ENCODE measurements at places on chromosomes 6 and 20. TPM values are rescaled to one million over a fixed set of nuclear protein-coding genes. Genes with fewer than 3 reads are reported as not detected.

The GRIK2 gene
- total RNA-seq, result 9.6 TPM

The LAMA2 gene
- 14.1 TPM for total RNA-seq

The SLC17A9 gene
- 28.8 TPM for total RNA-seq

The ALDH8A1 gene
- 3.8 TPM for total RNA-seq

The PRL gene
- total RNA-seq, result not detected

The NFATC2 gene
- 0.59 TPM for total RNA-seq

The SLC22A3 gene
- 142 TPM for total RNA-seq

The CAGE1 gene
- total RNA-seq, result not detected

The THBS2 gene
- total RNA-seq, result 1,449 TPM

The ESF1 gene
- total RNA-seq, result 14.0 TPM

The PTCRA gene
- total RNA-seq, result not detected

The LTB gene
- not detected for total RNA-seq
